ENCODE measurements at places on chromosomes 2 and 18.

- no peak for DNase-seq
Observed at GRCh38 chr2:42967959-42968674, 175.7 kb upstream of the HAAO start.

DNA sequence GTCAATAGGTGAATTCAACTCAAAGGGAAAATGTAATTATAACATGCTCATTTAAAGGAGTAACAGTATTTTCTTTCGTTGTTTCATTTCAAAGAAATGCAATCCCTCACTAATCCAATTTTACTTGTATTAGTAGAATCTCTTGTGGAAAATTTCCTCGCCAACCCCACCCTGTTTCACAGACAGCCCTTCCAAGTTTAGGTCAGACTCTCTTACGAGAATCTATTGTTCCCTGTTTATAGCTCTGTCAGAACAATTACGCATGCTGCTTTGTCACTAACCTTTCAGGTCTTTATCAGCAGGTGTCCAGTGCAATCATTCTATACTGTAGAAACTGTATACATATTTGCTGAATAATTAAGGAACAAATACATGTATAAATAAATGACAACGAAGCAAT, 657.8 kb upstream of the LINC00305 start:
- no peak for DNase-seq

GRCh38 chr2:100731535-100731981, 88.4 kb upstream of the NPAS2 start:
- DNase-seq = no peak

GRCh38 chr2:57892920-57893319, 153.7 kb upstream of the VRK2 start:
- no peak for DNase-seq

GRCh38 chr2:217990791-217991465, 11.9 kb downstream of the TNS1 start:
- no peak for DNase-seq

- peak; percentile 62 for DNase-seq
Observed at GRCh38 chr2:11829324-11829946, 83.0 kb downstream of the LPIN1 start.

DNA sequence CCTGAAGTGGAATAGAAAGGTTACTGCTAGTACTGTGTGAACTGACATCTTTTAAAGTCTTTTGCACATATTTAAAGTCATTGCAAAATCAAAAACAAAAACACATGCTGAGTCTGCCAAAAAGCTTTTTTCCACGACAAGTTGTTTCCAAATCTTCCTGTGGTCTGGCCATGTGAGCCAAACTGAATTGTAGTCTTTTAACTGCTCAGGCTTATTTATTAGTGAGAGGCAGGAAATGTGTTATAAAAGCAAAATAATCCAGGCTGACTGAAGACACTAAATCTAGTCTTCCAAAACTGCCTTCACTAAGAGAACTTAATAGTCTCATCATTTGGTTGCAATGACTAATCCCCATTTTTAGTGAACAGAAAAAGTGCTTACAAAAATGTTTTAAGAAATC, 2.3 kb downstream of the KRCC1 start:
- DNase-seq = no peak

GRCh38 chr2:28226558-28226957, 166.1 kb upstream of the FOSL2 start:
- no peak for DNase-seq

DNA sequence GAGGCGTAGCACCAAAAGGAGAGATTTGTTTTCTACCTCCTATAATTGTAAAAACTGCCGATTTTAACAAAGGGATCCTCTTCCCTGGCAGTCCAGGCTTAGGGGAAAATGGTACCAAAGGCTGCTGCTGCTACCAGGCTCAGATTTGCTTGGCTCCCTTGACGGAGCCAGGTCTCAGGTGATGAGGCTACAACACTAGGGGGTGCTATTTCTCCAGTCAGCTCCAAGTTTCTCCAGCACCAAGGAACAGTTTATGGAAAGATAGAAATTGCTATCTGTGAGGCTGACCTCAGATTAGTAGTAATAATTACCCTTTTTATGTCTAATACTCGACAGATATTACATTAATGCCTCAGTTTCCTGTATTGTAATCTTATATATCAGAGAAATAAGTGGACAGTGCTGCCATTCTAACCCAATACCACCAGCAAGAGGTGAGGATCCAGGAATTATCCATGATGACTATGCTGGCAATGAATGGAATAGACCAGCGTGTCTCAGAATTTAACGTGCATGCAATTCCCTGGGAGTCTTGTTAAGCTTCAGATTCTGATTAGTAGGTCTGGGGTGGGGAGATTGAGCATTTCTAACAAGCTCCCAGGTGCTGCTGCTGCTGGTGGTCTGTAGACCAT, 111.3 kb downstream of the ESCO1 start:
- peak; percentile 4 for DNase-seq

- no peak for DNase-seq
Observed at GRCh38 chr2:200253639-200254038, 52.9 kb upstream of the SPATS2L start.

GRCh38 chr2:51559026-51559425, 527.1 kb upstream of the NRXN1 start:
- no peak for DNase-seq

DNA sequence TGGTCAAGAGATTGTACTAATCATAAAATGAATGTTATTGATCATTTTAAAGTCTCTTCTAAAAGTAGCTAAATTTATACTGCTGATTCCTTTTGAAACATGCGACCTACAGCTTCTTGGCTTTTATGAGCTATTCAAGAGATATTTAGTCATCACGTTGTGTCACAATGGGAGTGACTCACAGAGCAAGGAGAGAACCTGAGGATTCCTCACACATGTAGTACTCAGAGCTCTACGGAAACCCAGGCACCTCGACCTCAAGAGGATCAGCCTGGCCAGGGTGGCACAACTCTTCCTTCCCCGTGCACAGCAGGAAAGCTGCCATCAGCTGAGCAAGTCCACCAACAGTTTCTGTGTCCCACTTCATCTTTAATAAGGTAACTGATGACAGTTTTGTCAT, at the start of gene DHRS9:
DHRS9 (plus strand) TSS at position 223 of the 400 bp plus-strand sequence. CDS start 12,019 bp downstream, outside the sequence.
- DNase-seq = no peak

DNA sequence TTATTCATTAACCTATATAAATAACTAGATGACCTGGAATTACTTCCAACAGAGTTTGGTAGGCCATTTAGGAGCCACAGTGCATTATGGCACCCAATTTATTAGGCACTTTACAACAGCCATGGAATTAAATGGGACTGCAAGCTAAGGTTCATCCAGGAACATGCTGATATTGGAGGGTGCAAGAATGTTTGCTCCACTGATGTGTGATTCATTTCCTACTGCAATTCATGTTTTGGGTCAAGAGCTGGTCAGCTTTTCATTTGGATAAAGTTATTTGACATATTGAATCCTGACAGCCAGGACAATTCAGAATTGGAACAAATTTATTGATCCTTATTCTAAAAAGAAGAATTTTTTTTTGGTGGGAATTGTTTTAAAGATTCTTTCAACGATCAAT, 11.8 kb upstream of the LYPD1 start:
- DNase-seq = no peak

GRCh38 chr2:103179798-103180197, 418.0 kb downstream of the TMEM182 start:
- DNase-seq = no peak

DNA sequence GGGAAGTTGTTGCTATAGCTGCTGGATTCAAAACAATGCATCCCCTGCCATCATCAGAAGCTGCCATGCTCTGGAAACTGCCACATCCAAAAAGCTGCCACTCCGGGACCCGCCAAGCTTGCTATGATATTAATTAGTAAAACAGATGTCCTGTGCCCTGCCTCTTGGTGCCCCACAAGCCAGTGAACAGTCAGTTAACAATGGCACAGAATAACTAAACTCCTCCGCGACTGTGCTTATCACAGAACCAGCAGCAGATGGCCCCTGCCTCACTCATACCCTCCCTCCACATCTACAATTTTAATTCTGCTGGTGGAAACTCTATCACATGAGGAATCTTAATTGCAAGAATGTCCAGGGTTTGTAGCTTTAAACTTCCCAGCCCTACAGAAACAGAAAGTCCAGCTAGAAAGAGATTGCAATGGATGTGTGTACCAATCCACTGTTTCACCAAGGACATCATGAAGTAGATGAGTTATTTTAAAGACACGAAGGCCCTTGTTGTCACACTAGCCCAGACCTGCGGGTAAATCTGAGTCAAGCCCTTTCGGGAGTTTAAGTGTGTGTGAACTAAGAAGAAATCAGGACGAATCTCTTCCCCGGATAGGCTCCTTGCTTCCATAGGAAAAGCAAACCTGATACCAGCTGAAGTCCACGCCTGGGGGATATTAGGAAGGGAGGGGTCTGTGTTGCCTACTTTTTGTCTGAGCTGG, 7.4 kb upstream of the ACYP2 start:
- no peak for DNase-seq

DNA sequence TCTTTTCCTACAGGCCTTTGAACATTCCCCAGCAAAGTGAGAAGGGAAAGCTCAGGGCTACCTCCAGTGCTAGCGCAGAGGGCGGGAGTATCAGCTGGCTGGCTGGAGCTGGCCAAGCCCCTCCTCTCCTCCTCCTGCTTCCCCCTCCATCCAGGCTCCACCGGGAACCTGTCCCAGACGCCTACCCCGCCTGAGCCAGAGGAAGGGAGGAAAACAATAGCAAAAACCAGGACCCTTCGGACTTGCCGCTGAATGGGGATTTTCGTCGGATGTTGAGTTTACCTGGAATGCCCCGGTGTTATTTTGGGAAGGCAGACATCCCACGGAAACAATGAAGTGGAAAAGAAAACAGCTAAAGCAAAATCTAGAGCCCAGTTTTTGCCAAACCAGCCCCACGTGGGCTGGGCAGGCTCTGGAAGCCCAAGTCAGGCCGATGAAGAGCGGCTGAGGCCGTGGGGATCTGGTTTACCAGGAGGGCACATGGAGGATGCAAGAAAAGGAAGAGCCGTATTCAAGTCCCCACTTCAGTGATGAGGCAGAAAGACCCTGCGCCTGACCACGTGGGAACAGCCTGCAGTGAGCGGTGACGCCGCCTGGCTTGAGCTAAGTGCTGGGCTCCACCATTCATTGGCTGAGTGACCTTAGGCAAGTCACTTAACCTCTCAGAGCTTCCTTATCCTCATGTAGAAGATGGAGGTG, 100.4 kb upstream of the LCLAT1 start:
- DNase-seq = no peak

GRCh38 chr2:224310943-224311625, 90.8 kb downstream of the FAM124B start:
- no peak for DNase-seq

DNA sequence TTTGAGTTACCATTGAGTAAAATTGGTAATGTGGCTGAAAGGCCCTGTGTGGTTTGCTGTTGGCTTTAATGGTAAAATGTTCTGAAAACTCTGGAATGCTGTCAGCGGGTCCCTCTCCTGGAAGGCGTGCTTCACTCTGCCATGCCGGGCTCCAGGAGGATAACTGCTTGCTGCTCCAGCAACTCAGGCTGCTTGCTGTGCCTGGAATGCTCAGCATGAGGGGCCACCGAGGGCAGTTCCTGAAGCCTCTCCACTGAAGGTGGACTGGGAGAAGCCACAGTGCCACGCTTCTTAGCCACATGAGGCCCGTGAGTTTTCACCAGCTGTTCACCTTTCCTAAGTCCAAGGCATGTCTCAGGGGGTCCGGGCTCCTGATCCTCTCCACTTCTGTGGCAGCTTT, 90.4 kb upstream of the FAM110C start:
- no peak for DNase-seq

DNA sequence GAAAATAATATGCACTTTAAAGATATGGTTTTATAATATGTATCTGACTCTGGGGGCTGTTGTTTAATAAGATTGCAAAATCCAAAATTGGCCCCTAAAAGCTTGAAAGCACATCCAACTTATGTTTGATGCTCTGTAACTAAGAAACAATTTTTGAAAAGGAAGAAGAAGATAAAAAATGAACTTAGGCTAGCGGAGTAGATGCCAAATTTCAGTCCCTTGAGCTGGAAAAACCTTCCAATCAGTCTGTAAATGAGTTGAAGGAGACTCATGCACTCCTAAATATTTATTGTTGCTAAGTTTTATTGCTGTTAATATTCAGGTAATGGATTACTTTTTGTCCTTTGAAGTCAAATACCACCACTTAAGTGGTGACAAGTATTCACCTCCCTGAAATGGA, 465.0 kb downstream of the ZEB2 start:
- no peak for DNase-seq

- DNase-seq = no peak
Observed at GRCh38 chr2:11652553-11652952, 17.4 kb downstream of the NTSR2 start.

GRCh38 chr18:58558471-58558870, 70.4 kb downstream of the ALPK2 start:
- DNase-seq = no peak

GRCh38 chr18:66833646-66834045, 229.8 kb upstream of the CDH19 start:
- DNase-seq = no peak

DNA sequence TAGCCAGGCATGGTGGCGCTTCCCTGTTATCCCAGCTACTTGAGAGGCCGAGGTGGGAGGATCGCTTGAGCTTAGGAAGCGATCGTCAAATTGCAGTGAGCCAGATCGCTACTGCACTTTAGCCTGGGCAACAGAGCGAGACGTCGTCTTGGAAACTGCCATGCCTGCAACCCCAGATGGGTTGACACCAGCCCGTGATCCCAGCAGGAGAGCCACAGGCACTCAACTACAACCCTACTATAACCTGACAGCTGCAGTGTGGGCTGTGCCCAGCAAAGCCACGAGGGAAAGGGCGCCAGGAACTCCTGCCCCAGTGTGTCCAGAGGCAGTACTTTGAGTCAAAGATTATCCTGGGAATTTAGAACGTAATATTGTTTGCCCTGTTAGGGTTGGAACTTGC, 85.6 kb downstream of the SS18 start:
- DNase-seq = no peak

DNA sequence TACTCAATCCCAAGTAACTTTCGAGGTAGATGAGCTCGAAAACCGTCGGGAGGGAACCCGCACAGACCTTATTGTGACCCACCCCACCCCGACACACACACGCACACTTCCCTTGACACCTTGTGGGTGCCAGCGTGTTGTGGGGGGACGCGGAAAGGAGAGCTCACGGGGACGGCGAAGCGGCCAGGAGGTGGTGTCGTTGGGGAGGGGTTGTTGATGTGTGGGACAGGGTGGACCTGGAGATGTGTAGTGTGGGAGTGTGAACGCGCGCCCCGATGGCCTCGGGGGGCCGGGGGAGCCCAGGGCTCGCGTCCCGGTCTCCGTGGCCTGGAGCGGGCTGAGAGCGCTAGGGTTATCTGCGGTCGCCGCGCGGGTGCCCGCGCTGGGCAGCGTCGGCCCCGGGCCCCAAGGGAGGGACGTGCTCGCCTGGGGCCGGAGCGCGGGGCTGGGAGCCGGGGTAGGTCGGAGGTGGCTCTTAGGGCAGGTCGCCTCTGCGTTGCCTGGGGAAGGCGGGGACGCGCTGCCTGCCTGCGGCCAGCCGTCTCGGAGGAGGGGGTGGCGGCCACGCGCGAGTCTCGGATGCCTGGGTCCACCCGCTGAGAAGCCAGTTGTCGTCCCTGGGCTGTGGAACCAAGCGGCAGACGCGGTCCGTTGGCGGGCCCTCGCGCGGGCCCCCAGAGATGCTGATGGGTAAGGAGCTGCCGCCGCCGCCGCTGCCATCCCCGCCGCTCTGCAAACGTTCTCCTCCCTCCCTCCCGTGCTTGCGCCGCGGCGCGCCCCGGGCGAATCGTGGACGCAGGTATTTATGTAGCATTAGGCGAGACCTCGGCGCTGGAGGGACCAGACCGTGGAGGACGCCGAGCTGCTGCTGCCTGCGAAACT, 1.6 kb downstream of the KLHL29 start:
- peak; percentile 60 for DNase-seq

- DNase-seq = no peak
Observed at GRCh38 chr2:106208874-106209273, 14.8 kb upstream of the UXS1 start.

- no peak for DNase-seq
Observed at GRCh38 chr2:240440704-240441320, 5.3 kb downstream of the GPC1 start.

Data from NCI-H2227 treated with DMSO at 0.1 percent for 48 hours (cell line).